ENCODE measurements at places on chromosomes 6 and 20. TPM values are rescaled to one million over a fixed set of nuclear protein-coding genes. Genes with fewer than 3 reads are reported as not detected.

- no peak for DNase-seq
- no peaks in the 10 kb centered on the region for H3K36me3 ChIP-seq
- no peaks in the 10 kb centered on the region for H3K27me3 ChIP-seq
Measured at GRCh38 chr6:11275598-11275997, 43.1 kb upstream of the NEDD9 start.

- peak overlapping the region; percentile 21 for H3K27ac ChIP-seq
- no peak for DNase-seq
- H3K27me3 ChIP-seq: no peaks in the 10 kb centered on the region
- no peaks in the 10 kb centered on the region for H3K36me3 ChIP-seq
Measured at GRCh38 chr6:19691465-19692167, 145.6 kb upstream of the ID4 start.

GRCh38 chr6:122548281-122548680, 61.9 kb upstream of the PKIB start:
- H3K27me3 ChIP-seq: no peaks in the 10 kb centered on the region
- H3K4me1 ChIP-seq: no peaks in the 10 kb centered on the region
- H3K36me3 ChIP-seq: no peaks in the 10 kb centered on the region
- no peak for DNase-seq

DNA sequence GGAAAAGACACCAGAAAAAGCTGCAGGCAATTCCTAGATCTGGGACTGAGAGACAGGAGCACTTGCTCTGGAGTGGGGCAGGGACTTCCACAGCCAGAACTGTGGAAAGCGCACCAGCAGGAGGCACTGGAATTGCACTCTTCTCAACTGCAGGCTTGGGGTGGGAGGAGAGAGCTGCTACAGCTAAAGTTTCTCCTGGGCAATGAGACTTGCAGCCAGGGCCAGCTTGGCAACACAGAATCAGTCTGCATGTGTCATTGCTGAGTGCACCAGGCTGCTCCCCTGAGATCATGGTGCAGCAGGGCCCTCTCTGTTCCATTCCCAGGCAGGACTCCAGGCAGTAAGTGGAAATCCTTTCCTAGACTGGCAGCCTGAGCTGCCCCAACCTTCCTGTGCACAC, 145.8 kb downstream of the INSM1 start:
- no peaks in the 10 kb centered on the region for H3K4me1 ChIP-seq
- H3K36me3 ChIP-seq: no peaks in the 10 kb centered on the region
- no peak overlapping the region for H3K4me3 ChIP-seq
- H3K27ac ChIP-seq: no peak overlapping the region

GRCh38 chr6:152462716-152463115, 174.4 kb downstream of the SYNE1 start:
- no peaks in the 10 kb centered on the region for H3K36me3 ChIP-seq
- H3K4me3 ChIP-seq: no peak overlapping the region
- no peak overlapping the region for H3K27ac ChIP-seq

- DNase-seq: no peak
- no peaks in the 10 kb centered on the region for H3K27me3 ChIP-seq
- no peak overlapping the region for H3K4me3 ChIP-seq
- no peak overlapping the region for H3K27ac ChIP-seq
- no peaks in the 10 kb centered on the region for H3K36me3 ChIP-seq
- no peaks in the 10 kb centered on the region for H3K4me1 ChIP-seq
Measured at GRCh38 chr6:136420853-136421252, 129.4 kb downstream of the MAP7 start.

DNA sequence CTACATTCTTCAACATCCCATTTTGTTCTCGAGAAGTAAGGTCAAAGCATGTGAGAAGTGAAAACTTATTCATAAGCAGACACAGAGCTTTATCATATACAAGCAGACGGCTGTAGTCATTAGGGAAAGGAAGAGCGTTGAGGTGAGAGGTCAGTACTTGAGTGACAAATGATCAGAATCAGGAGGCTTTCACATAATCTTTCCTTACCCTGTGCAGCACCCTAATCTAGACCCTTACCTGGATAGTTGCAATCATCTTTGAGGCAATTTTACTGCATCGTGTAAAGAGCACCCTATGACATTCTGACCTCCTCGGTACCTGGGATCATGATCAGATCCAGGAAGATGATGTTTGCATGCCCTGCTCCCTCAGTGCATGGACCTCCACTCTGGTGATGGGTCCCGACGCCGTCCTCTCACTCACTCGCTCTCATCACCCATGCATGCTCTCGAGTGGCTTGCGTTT, 62.7 kb downstream of the RNF182 start:
- no peak overlapping the region for H3K27ac ChIP-seq
- H3K4me1 ChIP-seq: no peaks in the 10 kb centered on the region
- H3K36me3 ChIP-seq: no peaks in the 10 kb centered on the region
- no peak for DNase-seq

DNA sequence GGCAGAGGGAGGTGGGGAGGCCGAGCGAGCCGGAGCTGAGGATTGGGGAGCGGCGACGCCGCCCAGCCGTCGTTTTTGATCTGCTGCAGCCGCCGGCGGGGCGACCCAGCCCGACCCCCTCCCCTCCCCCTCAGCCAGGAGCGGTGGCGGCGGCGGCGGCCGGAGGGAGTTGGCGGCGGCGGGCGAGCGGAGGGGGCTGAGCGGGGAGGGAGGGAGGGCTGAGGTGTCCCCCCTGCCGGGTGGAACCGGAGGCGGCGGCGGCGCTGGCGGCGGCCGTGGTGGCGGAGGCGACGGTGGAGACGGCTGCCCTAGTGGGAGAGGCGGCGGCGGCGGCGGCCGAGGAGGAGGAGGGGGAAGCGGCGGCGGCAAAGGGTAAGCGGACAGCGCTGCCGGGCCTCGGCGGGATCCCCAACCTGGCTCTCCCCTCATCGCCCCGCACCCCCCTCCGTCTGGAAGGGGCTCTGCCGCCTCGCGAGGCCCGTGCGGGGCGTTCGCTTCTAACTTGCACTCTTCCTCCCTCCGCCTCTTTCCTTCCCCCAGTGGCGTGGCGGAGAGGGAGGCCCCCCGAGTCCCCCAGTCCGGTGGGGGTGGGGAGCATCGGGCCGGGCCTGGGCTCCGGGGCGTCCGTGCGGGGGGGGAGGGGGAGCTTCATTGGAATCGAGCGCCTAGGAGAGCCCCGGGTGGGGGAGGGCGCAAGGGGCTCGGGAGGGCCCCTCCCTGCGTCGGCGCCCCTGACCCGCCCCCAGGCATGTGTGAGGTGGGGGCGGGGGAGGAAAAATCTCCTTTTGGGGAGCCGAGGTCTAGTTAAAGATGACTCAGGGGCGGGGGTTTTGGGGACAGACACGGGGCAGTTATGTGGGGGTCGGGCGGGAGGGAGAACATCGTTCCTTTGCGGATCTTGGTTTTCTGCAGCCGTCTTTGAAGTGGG, at the start of gene TAB2:
Gene TAB2, plus strand, starts transcription at position 69 of the 928 bp plus-strand sequence. CDS start 52,286 bp downstream, outside the sequence.
- no peaks in the 10 kb centered on the region for H3K36me3 ChIP-seq
- peak within 1 kb of the TSS; percentile 78 for H3K4me3 ChIP-seq
- no peaks in the 10 kb centered on the region for H3K27me3 ChIP-seq
- H3K4me1 ChIP-seq: no peaks in the 10 kb centered on the region

GRCh38 chr6:138517635-138518034, 18.3 kb upstream of the NHSL1 start:
- H3K4me1 ChIP-seq: no peaks in the 10 kb centered on the region
- no peak overlapping the region for H3K27ac ChIP-seq
- no peak overlapping the region for H3K4me3 ChIP-seq
- DNase-seq: peak; percentile 24
- no peaks in the 10 kb centered on the region for H3K27me3 ChIP-seq

DNA sequence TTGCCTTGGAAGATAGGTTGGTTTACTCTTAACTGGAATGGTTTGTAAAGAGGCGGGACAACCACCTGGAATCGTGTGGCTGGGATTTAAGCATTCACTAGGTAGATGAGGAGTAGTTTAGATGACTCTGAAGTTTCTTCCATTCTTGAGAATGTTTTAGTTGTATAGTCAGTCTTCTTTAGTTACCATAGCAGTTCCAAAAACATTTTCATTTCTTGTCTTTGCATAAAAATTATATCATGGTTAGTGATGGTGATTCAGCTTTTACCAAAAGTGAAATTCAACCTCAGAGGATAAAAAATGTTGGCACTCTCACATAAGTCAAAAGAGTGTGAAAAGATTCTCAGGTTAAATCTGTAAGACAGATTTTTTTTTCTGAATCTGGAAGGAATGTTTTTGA, 70.3 kb downstream of the SMAP1 start:
- no peaks in the 10 kb centered on the region for H3K4me1 ChIP-seq
- H3K27ac ChIP-seq: no peak overlapping the region
- H3K4me3 ChIP-seq: no peak overlapping the region
- no peaks in the 10 kb centered on the region for H3K36me3 ChIP-seq
- H3K27me3 ChIP-seq: no peaks in the 10 kb centered on the region

DNA sequence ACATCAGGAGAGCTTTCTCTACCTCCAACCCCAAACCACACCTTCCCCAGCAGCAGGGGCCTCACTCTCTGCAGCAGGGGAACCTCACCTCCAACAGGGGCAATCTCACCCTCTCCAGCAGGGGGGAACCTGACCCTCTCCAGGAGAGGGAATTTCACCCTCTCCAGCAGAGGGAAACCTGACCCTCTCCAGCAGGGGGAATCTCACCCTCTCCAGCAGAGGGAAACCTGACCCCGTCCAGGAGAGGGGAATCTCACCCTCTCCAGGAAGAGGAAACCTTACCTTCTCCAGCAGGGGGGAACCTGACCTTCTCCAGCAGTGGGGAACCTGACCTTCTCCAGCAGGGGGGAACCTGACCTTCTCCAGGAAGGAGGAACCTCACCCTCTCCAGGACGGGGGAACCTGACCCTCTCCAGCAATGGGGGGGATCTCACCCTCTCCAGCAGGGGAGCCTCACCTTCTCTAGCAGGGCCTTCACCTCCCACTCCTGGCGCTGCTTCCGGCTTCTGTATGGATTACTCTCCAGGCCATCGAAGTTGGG, 3.1 kb downstream of the B3GALT4 start:
- no peak overlapping the region for H3K27ac ChIP-seq
- H3K27me3 ChIP-seq: no peaks in the 10 kb centered on the region
- peaks cover 5% of the 10 kb centered on the region for H3K4me1 ChIP-seq
- no peak for DNase-seq
- H3K36me3 ChIP-seq: no peaks in the 10 kb centered on the region

GRCh38 chr20:12886618-12887363, 122.0 kb upstream of the SPTLC3 start:
- no peak overlapping the region for H3K4me3 ChIP-seq
- no peak for DNase-seq
- no peaks in the 10 kb centered on the region for H3K4me1 ChIP-seq
- H3K27ac ChIP-seq: no peak overlapping the region

- no peaks in the 10 kb centered on the region for H3K4me1 ChIP-seq
- H3K27ac ChIP-seq: no peak overlapping the region
- no peaks in the 10 kb centered on the region for H3K27me3 ChIP-seq
Measured at GRCh38 chr20:4484379-4484997, 237.2 kb upstream of the PRND start.

- DNase-seq: no peak
- no peaks in the 10 kb centered on the region for H3K36me3 ChIP-seq
- H3K27ac ChIP-seq: peak overlapping the region; percentile 86
- no peak overlapping the region for H3K4me3 ChIP-seq
Measured at GRCh38 chr6:30793521-30794194, 49.3 kb upstream of the IER3 start.

DNA sequence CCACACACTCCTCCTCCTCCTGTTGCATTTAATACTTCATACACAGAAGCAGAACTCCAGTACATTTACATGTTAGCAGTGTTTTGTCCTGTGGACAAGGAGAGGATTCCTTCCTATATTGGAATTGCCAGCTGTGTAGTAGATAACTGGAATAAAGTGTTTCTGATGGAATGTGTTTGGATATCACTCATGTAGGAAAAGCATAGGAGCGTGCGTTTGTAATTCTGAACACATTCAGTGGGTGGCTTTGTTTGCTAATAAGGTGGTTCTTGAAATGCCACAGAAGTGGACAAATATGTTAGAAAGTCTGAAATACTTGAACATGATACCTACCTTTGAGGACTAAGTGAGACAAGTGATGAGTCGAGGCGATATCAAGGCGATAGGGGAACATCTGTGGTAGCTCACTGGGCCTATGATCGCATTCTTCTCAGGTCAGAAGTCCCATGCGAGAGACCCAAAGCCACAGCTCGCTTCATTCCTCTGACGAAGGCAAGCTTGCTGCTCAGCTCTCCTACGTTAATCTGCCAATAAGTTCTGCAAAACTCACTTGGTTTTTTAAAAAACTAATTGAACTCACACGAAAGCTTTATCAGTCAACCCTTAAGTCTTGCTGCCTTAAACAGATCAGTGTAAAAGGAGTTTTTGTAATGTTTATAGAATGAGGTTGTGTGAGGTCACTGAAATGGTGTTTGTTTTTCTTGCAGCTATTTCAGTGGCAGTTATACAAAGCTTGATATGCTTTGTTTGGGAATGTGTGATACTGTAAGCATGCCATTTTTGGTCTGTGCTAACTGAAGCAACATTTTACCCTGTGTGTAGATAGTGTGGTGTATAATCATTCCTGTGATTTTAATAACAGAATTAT, 159.9 kb downstream of the SOX4 start:
- H3K4me3 ChIP-seq: no peak overlapping the region
- no peak for DNase-seq
- H3K27ac ChIP-seq: no peak overlapping the region
- H3K4me1 ChIP-seq: no peaks in the 10 kb centered on the region
- no peaks in the 10 kb centered on the region for H3K27me3 ChIP-seq

DNA sequence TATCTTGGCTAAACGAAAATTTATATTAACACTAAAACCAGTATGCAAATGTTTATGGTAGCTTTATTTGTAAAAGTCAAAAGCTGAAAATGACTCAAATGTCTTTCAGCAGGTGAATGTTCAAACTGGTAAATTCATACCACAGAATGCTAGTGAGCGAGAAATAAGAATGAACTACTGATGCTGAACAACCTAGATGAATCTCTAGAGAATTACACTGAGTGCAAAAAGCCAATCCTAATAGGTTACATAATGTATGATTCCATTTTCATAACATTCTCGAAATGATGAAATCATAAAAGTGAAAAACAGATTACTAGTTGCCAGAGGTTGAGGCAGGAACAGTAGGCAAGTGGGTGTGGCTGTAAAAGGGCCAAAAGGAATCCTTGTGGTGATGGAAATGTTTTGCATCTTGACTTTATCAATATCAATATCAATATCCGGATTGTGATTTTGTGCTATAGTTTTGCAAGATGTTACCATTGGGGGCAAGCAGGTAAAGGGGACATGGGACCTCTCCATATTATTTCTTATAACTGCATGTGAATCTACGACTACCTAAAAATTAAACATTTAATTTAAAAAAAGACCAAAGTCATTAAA, 26.1 kb downstream of the ZNF311 start:
- H3K27ac ChIP-seq: no peak overlapping the region
- H3K4me3 ChIP-seq: no peak overlapping the region
- DNase-seq: no peak
- no peaks in the 10 kb centered on the region for H3K36me3 ChIP-seq
- no peaks in the 10 kb centered on the region for H3K4me1 ChIP-seq

GRCh38 chr6:53041356-53041755, 23.8 kb upstream of the FBXO9 start:
- no peaks in the 10 kb centered on the region for H3K4me1 ChIP-seq
- H3K36me3 ChIP-seq: no peaks in the 10 kb centered on the region
- H3K27me3 ChIP-seq: no peaks in the 10 kb centered on the region
- DNase-seq: no peak
- H3K4me3 ChIP-seq: no peak overlapping the region

GRCh38 chr20:1125277-1125676, 6.9 kb downstream of the PSMF1 start:
- H3K27ac ChIP-seq: no peak overlapping the region
- H3K36me3 ChIP-seq: no peaks in the 10 kb centered on the region
- H3K4me1 ChIP-seq: peaks cover 10% of the 10 kb centered on the region
- no peaks in the 10 kb centered on the region for H3K27me3 ChIP-seq
- no peak overlapping the region for H3K4me3 ChIP-seq

Gene FAM209B
- not detected for total RNA-seq

Gene LHFPL5
- not detected for total RNA-seq

Gene CLDN20
- total RNA-seq: not detected

Gene XKR7
- 0.14 TPM for total RNA-seq

Gene ULBP3
- not detected for total RNA-seq

Gene PRR18
- not detected for total RNA-seq
